ENCODE measurements at places on chromosomes 11 and 22.

DNA sequence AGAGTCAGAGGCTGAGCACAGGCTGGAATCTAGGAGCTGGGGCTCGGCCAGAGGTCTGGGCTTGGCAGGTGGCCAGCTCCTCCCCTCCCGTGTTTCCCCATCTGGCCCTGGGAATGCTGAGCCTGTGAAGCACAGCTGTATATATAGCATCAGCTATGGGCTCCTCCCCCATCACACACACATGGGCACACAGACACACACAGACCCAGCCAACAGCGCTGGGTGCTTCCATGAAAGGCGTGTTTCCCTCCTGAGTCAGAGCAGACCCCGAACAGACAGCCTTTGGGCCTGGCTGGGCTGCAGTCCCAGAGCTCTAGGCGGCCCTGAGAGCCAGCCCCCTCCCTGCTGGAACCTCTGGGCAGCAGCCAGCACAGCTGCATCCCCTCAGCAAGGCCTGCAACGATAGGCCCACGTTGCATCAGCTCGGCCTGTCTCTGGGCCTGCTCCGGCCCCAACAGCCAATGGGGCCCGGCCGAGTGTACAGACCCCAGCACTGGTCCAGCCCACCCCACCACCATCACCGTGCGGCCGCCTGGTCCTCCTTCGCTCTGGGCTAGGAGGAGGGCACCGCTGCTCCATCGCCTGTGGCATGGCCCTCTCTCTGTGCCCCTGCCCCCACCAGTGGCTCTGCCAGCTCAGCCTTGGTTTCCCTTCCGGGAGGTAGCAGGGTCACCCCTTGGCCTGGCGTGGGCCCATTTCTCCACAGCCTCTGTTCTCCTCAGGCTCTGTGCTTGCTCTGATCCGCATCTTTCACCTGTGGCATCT is 7.6 kb upstream of the SERPINH1 start:
- DNase-seq: peak; percentile 100

GRCh38 chr11:123373754-123374621 is 56.1 kb upstream of the GRAMD1B start:
- no peak for DNase-seq

- peak; percentile 56 for DNase-seq
Measured at GRCh38 chr11:47257517-47258316, at the start of gene NR1H3. Gene NR1H3, plus strand, starts transcription at chr11:47257996. Its CDS starts 1,221 bp downstream, at chr11:47259217.

DNA sequence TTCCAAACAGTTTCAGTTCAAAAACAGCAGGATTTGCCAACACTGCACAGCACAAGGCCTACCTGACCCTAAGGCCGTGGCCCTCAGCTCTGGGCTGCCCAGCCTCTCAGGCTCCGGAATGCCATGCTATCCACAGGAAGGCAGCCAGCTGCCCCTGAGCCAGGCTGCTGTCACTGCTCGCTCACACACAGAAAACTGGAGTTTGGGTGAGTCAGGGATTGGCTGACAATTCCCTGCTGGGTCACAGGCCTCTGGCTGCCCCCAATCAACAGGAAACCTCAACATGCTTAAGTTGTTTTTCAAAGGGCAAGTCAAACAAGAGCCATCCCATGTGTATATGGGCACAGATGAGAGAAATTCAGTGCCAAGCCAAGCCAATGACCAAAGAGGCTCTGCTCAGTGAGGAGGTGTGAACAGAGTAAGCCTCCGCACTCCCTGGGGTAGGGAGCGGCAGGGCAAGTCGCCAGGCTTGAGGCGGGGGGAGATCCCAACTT is 50.2 kb downstream of the RPL27A start:
- peak; percentile 92 for DNase-seq

- DNase-seq: peak; percentile 72
Measured at GRCh38 chr22:28799606-28800307, 612 bp downstream of the XBP1 start.

DNA sequence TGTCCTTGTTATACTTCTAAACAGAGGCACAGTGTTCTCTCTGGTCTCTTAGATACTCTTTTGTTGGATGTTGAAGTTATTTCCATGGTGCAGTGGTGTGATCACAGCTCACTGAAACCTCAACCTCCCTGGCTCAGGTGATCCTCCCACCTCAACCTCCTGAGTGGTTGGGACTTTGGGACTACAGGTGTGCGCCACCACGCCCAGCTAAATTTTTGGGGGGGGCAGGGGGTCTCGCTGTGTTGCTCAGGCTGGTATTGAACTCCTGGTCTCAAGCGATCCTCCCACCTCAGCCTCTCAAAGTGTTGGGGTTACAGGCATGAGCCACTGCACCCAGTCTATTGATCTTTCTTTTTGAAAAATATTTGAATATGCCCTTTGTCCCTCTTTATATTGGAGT is 14.9 kb downstream of the ZNF74 start:
- DNase-seq: no peak

- DNase-seq: no peak
Measured at GRCh38 chr11:96130061-96130620, 206.2 kb upstream of the MTMR2 start.

- no peak for DNase-seq
Measured at GRCh38 chr11:78583889-78584288, 9.2 kb upstream of the NARS2 start.

- peak; percentile 16 for DNase-seq
Measured at GRCh38 chr11:127862406-127862805, 725.0 kb downstream of the ETS1 start.

GRCh38 chr11:123143476-123143875 is 51.6 kb downstream of the CLMP start:
- DNase-seq: no peak
